ENCODE measurements at places on chromosomes 6 and 20.

DNA sequence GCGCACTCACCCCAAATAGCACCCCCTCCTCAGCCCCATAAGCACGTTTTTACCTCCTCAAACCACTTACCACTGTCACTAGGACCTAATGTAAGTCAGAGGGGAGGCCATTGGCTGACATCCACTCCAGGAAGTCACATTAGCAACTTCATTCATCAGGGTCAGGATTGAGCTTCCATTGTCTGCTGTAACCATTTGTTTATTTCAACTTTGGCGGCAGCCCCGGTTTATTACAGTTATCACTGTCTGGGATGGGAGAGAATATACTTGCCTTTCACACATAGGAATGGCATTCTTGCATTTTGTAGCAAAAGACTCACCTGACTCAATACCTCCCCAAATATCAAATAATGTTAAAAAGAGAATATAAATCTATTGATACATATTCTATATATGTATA is 38.3 kb downstream of the MAFB start:
- DNase-seq = no peak

- DNase-seq = no peak
Observed at GRCh38 chr20:7505152-7505834, 435.0 kb downstream of the HAO1 start.

- no peak for DNase-seq
Observed at GRCh38 chr6:135173989-135174484, 7.1 kb upstream of the MYB start.

DNA sequence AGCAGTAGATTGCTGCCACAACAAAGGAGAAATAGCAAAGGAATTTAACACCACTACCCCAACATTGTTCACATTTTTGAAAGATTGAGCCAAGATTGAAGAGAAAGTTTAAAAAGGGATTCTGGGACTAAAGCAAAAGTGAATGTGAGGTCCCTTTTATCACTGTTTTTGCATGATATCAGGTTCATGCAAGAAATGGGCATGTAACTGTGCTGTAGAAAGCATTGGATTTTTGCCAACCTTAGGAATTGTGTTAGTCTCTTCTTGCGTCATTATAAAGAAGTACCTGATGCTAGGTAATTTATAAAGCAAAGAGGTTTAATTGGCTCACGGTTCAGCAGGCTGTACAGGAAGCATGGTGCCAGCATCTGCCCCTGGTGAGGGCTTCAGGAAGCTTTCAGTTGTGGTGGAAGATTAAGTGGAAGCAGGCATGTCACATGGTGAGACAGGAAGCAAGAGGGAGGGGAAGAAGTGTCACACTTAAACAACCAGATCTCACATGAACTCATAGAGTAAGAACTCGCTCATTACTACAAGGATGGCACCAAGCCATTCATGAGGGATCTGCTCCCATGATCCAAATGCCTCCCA is 4.6 kb upstream of the GJB7 start:
- DNase-seq = no peak

DNA sequence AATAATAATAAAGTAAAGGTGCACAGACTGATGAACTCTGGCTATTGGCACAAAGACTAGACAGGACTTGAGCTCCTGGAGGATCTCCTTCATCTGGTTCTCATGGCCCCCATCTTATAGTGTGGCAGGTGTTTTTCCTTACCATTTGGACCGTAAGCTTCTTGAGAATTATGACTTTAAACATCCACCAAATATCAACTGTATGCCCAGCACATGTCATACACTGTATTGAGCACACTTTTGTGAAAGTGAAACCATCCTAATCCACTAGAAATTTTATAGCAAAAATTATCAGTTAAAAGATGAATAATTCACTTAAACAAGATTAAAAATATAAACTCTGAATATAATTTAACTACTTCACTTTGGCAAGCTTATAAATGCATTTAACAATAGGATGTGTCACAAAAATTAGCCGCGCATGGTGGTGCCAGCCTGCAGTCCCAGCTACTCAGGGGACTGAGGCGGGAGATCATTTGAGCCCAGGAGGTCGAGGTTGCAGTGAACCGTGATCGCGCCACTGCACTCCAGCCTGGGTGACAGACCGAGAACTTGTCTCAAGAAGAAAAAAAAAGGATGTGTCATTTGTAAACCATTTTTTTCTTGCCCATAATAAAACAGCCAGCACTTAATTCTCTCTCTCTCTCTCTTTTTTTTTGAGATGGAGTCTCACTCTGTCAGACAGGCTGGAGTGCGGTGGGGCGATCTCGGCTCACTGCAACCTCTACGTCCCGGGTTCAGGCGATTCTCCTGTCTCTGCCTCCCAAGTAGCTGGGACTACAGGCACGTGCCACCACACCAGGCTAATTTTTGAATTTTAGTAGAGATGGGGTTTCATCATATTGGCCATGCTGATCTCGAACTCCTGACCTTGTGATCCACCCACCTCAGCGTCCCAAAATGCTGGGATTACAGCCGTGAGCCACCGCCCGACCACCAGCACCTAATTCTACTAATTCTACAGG is 9.1 kb downstream of the HIVEP2 start:
- DNase-seq = no peak

DNA sequence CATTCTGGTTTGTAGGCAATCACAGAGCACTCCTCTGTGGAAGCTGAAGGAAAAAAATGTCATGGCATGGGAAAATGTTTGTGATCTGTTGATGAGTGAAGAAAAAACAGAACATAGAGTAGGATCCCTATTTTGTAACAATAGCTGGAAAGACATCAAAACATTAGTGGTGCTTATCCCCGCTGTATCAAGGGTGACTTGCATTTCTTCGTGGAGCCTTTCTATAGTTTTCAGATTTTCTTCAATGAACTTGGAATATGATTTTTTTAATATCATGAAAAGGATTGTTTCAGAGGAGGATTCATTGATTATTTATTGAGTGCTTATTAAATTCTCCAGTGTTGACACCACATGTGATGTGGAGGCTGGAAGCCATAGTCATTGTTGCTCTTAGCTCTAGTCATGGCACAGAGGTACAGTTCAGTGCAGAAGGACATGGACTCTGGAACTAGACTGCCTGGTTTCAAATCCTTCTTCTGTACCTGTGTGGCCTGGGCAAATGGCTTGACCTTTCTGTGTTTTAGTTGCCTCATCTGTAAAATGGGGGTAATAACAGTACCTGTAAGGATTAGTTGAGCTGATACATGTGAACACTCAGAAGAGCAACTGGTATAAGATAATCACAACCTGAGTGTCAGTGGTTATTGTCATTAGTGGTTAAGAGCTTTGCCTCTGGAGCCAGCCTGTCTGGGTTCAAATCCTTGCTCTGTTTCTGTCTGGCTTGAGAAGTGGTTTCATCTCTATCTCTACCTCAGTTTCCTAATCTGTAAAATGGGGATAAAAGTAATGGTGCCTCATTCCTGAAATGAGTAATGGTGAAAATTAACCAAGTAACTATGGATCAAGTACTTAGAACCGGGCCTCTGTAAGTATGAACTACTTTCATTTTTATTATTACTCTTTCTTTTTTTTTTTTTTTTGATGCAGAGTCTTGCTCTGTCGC is 14.7 kb upstream of the CDKN1A start:
- DNase-seq = no peak

DNA sequence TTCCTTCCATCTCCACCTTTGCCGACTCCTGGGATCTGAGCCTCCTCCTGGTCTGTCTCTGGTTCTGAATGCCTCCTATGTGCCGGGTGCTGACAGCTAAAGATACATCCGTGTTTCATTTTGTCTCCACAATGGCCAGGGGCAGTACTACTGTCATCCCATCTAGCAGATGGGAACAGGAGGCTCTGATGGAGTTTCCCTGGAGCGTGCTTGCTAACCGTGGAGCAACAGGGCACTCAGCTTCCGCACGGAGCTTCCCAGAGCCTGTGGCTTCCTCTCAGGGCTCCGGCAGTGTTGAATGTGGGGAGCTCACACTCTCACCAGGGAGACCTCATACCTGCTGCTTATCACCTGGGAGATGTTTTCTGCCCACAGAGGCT is 11.9 kb upstream of the NPBWR2 start:
- DNase-seq = no peak

GRCh38 chr6:154169193-154169847 is 130.3 kb downstream of the OPRM1 start:
- DNase-seq = no peak

GRCh38 chr6:14707971-14708465 is 537.9 kb upstream of the JARID2 start:
- DNase-seq = no peak

- DNase-seq = no peak
Observed at GRCh38 chr6:158158123-158158522, 9.9 kb downstream of the SERAC1 start.

DNA sequence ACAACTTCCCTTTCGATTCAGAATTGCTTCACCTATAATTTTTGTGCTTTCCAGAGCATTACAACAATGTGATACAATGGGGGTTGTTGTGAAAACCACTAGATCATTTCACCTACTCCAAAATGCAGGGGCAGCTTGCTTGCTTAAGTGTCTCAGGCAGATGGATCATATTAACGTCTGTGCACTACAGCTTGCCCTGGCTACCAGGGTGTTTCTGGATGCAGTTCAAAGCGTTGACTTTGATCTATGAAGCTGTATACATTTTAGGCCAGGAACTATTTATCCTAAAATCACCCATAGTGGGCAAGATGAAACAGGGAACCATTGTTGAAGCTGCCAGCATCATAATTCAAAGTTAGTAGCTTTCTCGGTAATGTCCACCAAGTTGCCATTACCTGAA is 339.5 kb upstream of the HSF2 start:
- DNase-seq = no peak

DNA sequence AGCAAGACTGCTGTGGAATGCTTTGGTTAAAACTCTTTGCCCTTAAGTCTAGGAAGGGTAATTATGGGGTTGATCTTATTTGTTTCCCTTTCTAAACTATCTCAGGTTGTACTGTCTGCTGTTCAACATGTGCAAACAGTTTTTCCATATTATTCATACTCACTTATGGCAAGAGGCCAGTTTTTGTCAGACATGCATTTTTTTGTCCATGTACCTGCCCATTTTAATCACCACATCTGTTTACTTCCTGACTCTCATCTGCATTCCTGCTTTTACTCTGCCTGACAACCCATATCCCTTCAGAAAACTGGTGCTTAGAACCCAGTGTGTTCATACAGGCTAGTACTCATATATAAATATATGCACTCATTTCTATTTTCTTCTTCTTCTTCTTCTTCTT is 80.3 kb downstream of the LPA start:
- DNase-seq = no peak

DNA sequence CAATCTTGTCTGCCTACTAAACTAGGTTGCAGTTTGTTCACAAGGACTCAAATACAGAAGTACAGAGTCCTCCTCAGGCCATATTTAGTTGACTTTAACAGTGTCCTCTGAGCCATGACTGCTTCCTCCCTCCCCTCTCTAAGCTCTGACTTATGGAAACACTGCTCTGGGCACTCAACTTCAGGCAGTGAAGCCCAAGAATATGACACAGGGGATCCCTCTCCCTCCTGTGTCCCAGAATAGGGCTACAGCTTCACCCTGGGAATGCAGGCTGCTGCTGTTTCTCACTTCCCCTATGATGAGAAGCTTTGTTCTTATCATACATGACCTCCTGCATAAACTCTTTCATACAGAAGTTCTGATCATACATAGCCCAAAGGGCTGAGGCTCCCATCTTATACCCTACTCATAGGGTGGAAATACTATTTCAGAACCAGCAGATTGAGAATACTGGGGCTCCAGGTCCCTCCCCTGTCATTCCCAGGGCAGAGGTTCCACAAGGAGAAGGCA is 97.3 kb upstream of the UST start:
- no peak for DNase-seq

DNA sequence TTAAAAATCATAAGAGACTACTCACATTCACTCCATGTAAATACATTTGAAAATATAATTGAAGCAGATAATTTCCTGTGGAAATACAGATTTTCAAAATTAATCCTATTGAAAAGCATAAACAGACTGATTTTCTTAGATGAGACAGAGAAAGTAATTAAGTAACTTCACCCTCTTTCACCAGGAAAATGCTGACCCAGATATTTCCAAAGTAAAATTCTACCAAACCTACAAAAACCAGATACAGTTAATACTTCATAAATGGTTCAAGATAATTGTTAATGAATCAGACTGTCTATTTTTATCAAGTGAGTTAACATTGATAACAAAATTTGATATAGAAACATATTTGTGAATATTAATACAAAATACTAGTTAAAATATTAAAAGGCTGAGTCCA is 233.5 kb upstream of the KHDRBS2 start:
- DNase-seq = no peak

GRCh38 chr6:36671687-36672375 is 6.7 kb upstream of the CDKN1A start:
- DNase-seq = no peak

- no peak for DNase-seq
Observed at GRCh38 chr6:53982366-53983050, 128.7 kb upstream of the MLIP start.

GRCh38 chr6:154314084-154314483 is 42.5 kb downstream of the IPCEF1 start:
- no peak for DNase-seq

DNA sequence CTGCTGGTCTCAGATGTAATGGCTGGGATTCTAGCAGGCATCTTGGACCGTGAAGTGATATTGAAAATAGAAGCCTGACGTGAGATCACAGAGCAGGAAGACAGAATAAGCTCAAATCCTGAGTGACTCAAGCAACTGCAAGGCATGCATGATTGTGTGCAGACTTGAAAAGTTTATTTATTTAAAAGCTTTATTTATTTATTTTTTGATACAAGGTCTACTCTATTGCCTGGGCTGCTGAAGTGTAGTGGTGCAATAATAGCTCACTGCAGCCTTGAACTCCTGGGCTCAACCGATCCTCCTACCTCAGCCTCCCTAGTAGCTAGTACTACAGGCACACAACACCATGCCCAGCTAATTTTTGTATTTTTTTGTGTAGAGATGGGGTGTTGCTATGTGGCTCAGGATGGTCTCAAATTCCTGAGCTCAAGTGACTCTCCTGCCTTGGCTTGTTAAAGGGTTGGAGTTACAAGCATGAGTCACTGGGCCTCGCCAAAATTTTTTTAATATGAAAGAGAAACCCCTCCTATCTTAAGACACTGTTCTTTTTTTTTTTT is 40.1 kb upstream of the RNF144B start:
- no peak for DNase-seq

DNA sequence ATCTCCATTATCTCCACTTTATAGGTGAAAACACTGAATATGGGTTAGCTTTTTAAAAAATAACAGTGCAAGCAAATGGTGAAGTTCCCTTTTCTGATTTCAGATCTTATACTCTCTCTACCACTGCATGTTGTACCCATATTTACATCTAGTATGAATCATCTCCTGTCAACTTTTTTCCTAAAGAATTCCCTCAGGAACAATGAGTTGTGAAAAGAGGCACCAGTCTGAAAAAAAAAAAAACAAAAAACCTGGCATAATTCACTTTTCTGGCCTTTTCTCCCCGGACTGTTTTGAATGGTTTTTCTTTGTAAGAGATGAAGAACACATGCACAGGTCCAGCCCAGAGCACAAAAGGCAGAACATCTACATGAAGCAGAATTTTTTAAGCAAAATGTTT is 596.0 kb downstream of the COL12A1 start:
- no peak for DNase-seq

GRCh38 chr6:130420911-130421310 is 55.1 kb downstream of the TMEM200A start:
- DNase-seq = no peak
